NCI-H187 treated with DMSO at 0.1 percent for 48 hours (cell line): ENCODE measurements at places on chromosomes 7 and 10.

- no peak for DNase-seq
Measured at GRCh38 chr7:118777308-118777707, 552.8 kb downstream of the ANKRD7 start.

- no peak for DNase-seq
Measured at GRCh38 chr7:24299192-24299591, 15.2 kb downstream of the NPY start.

DNA sequence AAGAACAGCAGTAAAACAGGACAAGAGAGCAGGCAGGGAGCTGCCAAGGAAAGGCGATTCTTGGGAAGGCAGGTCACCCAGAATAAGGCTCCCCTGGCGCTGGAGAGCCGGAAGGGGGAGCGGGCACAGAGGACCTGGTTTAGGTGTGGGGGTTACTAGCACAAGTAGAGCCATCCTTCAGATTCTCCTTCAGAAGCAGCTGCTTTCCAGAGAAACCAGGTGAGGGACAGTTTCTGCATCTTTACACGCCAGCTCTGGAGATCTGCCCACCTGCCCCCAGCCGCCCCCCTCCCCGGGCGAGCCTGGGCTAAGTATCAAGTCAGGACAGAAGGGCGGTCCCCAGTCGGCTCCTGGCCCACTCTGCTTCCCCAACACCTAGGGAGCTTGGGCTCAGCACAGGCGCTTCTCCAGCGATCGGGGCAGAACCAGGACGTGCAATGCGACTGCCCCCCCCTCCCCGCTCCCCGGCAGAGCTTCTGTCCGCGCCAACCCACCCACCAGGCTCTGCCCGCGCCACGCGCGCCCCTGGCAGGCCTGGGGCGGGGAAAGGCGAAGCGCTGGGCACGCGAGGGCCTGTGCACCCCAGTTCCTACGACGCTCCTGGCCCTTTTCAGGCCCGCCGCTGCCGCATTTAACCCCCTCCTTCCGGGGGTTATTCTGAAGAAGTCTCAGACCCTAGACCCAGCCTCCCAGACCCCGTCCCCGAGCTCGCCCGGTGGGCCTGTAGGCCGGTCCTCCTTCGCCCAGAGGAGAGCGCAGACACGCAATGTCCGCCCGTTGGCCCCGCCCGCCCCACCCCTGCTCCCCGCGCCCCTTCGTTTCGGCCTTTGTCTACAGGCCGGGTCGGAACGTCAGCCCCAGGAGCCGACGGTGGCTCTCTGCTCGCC, 4.4 kb upstream of the EN2 start:
- no peak for DNase-seq

DNA sequence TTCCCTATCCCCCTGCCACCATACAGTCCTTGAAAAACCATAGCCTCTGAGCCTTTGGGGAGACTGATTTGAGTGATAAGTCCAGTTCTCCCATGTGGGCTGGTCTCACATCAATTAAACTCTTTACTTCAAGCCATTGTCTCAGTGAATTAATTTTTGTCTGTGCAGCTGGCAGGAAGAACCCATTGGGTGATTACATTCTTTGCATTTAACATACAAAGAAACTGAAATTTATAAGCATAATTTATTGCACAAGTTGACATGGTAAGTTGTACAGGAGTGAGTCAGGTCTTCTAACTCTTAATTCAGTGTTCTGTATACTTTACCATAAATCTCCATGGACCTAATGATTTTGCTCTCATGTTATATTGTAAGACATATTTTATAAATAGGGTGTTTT, 1613.0 kb upstream of the LRRTM3 start:
- DNase-seq = no peak

DNA sequence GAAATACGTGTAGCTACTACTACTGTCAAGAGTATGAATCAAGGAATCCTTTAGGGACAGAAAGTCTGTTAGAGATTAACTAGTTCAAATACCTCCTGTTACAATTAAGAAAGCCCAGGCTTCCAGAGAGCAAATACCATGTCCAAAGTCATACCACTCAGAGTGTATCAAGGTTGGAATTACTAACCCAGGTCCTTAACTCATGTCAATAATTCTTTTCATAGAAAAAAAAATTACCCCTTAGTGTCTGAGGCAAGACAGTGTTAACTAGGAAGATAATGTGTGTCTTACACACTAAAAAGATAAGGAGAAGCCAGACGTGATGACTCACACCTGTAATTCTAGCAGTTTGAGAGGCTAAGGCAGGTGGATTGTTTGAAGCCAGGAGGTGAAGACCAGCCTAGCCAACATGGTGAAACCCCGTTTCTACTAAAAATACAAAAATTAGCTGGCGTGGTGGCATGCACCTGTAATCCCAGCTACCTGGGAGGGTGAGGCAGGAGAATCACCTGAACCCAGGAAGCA, 423.4 kb downstream of the SORCS1 start:
- no peak for DNase-seq

- no peak for DNase-seq
Measured at GRCh38 chr10:132048294-132048667, 17.5 kb upstream of the JAKMIP3 start.

GRCh38 chr10:43109671-43110249, 28.5 kb upstream of the CSGALNACT2 start:
- no peak for DNase-seq

DNA sequence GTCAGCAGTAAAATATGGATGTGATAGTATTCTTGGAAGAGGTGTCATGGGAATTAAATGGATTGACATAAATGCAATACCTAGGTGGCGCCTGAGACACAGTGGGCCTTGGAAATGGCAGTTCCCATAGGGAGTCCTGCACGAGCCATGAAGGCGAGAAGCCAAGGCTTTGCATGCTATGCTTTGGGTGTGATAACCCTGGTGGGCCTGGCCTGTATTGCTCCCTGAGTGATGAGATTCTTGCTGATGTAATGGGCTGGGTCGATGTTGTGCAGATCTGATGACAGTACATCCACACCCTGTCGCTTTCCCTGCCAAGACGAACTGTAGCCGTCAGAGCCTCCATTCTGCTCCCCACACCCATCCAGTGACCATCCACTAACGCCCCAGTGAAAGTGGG, 46.4 kb downstream of the CREB5 start:
- no peak for DNase-seq

DNA sequence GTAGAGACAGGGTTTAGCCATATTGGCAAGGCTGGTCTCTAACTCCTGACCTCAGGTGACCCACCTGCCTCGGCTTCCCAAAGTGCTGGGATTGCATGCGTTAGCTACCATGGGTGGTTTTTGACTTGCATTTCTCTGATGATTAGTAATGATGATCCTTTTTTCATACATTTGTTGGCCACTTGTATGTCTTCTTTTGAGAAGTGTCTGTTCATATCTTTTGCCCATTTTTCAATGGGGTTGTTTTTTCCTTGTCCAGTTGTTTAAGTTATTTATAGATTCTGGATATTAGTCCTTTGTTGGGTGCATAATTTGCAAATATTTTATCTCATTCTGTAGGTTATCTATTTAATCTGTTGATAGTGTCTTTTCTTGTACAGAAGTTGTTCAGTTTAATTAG, 4.3 kb upstream of the OR13A1 start:
- no peak for DNase-seq

GRCh38 chr7:78018641-78019446, 220.3 kb downstream of the PHTF2 start:
- no peak for DNase-seq

GRCh38 chr7:28768577-28769147, 189.5 kb downstream of the TRIL start:
- DNase-seq = no peak

DNA sequence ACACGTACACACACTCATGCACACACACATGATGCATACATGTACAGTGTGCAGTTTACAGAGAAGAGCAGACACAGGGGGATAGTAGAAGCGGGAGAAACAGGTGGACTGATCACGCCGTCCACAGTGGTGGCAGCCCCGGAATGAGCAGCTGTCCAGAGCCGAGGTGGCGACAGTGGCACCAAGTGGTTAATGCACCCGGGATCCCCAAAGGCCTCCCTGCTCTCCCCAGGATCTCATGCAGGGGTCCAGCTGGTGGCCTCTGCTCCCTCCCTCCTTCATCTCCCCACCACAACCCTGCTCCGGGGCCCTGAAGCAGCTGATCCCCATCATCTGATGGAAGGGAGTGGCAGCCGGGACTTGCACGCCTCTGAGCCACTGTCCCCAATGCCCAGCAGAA, 29.7 kb downstream of the TMEM130 start:
- DNase-seq = no peak

- DNase-seq = peak; percentile 39
Measured at GRCh38 chr7:136074843-136075242, 97.7 kb upstream of the MTPN start.

DNA sequence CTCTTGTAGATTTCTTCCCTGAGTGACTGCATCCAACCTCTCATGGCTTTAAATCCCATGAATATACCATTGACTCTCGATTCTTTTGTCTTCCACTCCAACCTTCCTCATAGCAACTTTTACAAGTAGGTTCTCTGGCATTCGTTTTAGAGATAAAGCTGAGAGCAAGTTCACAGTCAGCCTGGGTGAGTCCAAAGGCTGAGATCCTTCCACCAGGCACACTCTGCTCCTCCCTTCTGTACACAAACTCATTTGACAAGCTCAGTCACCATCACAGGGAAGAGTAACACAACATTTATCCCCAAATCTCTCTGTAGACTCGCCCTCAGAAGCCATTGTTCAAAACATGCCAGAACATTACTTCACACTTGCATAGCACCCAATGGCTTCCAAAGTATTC, 10.9 kb downstream of the CTTNBP2 start:
- DNase-seq = no peak

DNA sequence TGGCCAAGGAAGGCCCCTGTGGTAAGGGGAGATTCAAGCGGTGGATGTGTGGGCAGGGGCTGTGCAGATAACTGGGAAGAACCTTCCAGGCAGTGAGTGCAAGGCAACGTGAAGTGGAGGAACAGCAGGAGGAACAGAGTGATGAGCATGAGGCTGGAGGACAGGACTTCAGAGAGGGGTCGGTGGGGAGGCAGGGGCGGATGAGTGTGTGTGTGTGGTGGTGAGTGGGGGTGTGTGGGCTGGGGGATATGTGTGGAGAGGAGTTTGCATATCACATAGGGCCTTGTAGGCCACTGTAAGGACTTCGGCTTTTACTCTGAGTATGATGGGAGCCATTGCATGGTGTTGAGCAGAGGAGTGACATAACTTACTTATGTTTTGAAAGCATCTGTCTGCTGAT, 73.8 kb downstream of the SYPL1 start:
- DNase-seq = no peak

DNA sequence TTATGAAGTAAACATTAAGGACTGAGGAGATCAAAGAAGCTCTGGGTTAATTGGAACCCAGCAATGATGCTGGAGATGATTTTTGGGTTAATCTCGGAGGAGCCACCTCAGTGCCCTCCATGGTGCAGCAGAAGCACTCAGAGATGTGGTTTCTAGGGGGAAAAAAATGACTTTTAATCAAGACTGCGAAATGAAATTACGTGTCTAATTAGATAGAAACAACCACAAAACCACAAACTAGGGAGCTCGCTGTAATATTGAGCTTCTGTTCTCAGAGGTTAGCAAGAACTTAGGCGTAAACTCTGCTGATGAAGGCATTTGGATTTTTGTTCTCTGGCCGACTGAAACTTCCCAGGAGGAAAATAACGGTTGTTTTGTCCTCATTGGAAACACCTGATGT, 319.0 kb downstream of the GRID1 start:
- DNase-seq = no peak

GRCh38 chr7:36958111-36958733, 233.9 kb upstream of the AOAH start:
- no peak for DNase-seq

DNA sequence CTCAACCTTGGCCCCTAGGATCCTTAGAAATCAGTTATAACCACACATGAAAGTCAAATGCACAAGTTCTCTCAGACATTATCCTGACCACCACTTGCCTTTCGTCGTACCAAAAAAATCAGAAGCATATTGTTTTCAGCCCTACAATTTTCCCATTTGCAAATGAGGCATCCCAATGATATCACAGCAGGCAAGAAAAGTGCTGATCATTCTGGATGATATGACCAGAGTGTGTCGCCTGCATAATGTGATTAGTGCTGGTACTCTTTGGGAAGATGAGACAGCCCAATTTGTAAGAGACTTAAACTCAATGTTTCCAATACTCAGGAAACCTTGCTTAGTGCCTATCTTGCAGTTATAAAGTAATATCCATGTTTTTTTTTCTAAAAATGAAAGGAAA, 168.0 kb downstream of the SORCS1 start:
- DNase-seq = no peak

DNA sequence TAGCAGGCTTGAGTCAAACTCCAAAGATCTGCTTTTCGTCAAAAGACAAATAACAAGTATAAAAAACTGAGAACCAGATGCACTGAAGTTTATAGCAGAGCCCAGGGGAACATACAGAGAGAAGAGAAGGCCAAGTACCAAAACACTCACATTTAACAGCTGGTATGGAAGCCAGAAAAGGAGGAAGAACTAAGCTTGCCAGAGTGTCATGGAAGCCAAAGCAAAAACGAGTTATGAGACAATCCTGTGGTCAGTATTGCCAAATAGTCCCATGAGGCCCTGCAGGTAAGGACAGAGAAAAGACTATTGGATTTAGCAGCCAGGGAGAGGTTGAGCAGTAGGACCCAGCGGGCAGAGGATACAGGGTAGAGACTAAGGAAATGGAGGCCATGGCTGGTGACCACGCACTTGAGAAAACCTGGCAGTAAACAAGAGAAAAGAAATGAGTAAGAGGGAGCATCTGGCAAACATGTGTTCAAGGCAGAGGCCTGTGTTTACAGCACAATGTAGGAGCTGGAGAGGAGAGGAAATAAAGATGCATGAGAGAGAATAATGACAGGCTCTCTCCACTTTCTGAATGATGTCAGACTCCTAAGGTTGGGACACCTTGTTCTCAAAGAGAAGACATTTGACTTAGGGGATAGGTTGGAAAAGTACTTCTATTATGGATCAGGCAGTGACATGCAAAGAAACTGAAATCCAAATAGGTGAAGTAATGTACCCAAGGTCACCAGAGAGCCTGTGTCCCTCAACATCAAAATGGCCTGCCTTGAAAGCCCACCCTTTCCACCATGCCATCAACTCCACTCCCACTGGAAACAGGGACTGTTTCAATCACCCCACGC, 9.1 kb downstream of the CREB3L2 start:
- no peak for DNase-seq

DNA sequence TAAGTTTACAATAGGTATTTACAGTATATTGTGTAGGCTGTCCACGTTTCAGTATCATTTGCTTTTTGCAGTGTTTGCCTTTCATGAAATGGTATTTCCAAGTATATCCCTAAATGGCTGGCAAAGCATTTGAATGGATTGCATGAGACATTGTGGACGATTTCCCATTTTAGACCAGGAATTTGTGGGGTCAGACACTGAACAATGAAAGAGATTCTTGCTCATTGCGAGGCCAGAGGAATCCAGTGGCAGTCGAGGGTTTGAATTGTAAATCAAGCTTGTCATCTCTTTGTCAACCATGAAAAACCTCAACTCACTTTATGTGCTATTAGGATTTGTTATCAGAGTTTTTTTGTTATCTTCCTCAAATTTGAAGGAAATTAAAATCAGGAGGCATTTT, 70.8 kb downstream of the CREB5 start:
- no peak for DNase-seq

GRCh38 chr7:27119412-27119911, 11.1 kb downstream of the HOXA4 start:
- no peak for DNase-seq
